LHCN-M2 (cell line): ENCODE measurements at places on chromosomes 7 and 10.

- DNase-seq, result peak; percentile 95
Measured at GRCh38 chr7:80330434-80330833, 181.4 kb downstream of the GNAT3 start.

- peak; percentile 17 for DNase-seq
Measured at GRCh38 chr10:73467206-73467605, 28.6 kb downstream of the PPP3CB start.

- DNase-seq, result peak; percentile 9
Measured at GRCh38 chr7:87517136-87517815, 41.8 kb upstream of the ABCB4 start.

GRCh38 chr7:123599766-123600165 lies 1.9 kb upstream of the ASB15 start:
- DNase-seq, result no peak

GRCh38 chr10:69272624-69273023 lies 5.7 kb upstream of the HK1 start:
- DNase-seq, result no peak

- DNase-seq, result no peak
Measured at GRCh38 chr7:57205000-57205399, 72.8 kb upstream of the ZNF479 start.

GRCh38 chr10:111556666-111557065 lies 479.8 kb downstream of the ADRA2A start:
- DNase-seq, result no peak

GRCh38 chr10:102648889-102649796 lies 4.9 kb downstream of the TRIM8 start:
- no peak for DNase-seq

DNA sequence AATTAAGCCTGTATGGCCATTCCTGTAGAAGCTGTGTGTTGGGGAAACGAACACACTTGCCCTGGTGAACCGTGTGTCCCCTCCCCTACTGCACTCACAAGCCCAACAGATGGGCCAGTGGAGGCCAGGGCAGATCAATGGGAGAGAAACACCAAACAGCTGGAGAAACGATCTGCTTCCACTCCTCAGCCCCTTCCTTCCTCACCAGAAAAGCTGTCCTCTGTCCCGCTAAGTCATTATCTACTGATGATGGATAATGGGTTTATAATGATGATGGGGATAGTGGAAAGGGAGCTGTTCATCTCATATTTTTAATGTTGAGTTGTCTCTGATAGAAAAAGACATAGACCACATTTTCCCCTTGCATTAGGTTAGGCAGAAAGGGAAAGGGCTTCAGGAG lies 99.7 kb downstream of the ELMO1 start:
- no peak for DNase-seq

DNA sequence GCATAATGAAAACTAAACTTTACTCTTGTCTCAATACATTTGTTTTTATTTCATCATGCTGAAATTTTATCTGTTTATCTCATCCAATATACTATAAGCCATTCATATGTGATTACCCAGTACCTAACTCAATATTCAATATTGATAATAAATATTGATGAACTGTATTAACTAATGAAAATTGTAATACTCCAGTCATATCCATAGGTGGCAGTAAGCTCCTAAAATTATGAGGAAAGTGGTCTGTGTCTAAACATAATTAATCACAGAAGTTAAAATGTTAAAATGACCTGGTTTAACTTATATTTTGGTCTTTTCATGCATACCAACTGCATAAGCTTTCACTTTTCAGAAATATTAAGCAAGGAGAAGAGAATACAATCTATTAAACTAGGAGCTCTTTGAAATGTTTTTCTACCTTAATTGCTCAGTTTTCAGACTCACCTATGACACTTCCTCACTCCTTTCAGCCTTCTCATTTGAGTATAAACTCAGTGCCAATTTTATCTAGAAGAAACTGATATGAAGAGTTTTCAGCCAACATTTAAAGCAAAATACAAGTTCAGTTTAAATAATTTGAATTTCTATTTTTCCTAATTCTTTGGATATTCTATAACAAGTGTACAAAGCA lies 30.5 kb upstream of the VWDE start:
- no peak for DNase-seq

DNA sequence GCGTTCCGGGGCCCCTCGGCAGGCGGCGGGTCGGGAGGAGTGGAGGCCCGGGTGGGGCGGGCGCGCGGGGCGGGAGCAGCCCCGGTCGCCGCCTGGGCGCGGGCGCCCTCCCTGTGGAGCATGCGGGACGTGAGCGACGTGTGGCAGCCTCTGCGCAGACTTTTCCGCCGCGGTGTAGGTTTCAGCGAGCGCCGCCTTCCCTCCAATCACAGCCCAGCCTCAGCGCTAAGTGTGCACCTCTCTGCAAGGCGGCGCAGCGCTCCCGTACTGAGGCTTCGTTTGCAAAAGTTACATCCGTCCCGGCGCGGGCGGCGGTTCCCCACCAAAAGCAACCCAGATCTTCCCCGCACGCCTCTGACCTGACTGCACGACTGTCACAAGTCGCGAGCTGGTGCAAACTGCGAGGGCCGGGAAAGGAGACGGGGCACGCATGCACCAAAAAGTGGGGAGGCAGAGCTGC lies 1.2 kb upstream of the PFKFB3 start:
- DNase-seq, result peak; percentile 69

DNA sequence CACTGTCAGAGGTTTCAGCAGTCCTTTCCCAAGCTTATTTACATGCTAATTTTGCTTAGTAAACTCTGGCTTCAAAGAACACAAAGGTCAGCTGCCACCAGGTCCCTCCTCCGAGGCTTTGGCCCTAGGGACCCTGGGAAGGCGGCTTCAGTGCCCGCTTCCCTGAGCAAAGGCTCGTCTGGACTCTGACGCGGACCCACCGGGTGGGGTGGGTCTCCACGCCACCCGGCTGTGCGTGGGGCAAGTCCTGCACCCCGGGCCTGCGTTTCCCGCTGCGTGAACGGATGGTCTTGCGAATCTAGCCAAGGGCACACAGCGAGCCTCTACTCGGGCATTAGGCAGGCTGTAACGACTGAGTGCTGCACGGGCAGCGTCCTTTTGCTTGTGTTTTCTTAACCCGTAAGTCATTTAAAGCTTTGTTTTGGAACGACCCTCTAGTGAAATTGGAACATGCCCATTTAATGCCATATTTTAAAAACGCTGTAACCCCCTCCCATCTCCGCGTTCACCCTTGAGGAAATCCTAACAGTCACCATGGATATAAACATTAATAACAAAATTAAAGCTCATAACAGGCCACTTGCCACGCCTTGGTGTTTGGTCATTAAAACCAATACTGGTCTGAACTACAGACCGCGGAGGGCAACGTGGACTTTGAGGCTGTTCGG lies 828 bp downstream of the BNIP3 start:
- DNase-seq, result peak; percentile 20

GRCh38 chr7:56447864-56448693 lies 331.9 kb upstream of the NUPR2 start:
- no peak for DNase-seq

DNA sequence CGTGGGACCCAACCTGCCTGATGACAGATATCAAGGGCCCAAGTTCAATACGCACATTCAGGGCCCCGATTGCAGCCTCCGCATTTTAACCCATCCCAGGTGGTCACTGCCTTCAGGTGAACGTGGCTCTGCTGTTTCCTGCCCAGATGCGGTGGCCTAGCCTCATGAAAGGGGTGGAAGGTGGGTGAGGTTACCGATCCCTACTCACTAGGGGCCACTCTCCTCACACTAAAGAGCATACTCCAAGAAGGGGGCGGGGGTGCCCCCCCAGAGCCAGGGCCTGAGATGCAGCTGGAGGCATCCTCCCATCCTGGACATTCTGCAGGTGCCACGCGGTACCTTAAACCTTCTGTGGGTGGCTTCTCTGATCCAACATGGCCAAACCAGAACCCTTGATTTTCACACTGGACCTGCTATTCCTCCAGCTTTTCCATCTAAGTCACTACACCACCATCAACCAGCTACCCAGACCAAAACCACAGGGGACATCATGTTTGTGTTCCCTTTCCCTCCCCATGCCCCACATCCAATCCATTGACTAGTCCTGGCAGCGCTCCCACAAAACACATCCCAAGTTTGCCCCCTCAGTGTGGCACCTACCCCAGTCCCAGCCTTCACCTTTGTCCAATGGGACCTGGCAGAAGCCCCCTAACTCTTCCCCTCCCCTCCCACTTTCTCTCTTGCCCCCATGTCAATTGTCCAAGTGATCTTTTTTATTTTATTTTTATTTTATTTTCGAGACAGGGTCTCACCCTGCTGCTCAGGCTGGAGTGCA lies 30.0 kb downstream of the PRLHR start:
- DNase-seq, result no peak

GRCh38 chr10:120048391-120048790 lies 155.9 kb downstream of the SEC23IP start:
- no peak for DNase-seq

DNA sequence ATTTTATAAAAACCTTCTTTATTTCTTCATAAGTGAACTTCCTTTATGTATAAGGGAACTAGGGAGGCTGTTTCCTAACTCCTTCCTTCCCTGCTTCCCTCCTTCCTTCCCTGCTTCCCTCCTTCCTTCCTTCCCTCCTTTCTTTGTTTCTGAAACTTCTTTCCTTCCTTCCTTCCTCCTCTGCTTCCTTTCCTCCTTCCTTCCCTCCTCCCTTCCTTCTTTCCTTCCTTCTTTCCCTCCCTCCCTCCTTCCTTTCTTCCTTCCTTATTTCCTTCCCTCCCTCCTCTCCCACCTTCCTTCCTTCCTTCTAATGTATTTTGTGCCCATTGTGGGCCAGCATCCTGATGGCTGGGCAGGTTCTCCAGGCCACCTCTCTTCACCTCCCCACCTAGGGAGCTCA lies 26.8 kb upstream of the UCN3 start:
- DNase-seq, result no peak

- no peak for DNase-seq
Measured at GRCh38 chr7:91135703-91136430, 128.4 kb upstream of the FZD1 start.

DNA sequence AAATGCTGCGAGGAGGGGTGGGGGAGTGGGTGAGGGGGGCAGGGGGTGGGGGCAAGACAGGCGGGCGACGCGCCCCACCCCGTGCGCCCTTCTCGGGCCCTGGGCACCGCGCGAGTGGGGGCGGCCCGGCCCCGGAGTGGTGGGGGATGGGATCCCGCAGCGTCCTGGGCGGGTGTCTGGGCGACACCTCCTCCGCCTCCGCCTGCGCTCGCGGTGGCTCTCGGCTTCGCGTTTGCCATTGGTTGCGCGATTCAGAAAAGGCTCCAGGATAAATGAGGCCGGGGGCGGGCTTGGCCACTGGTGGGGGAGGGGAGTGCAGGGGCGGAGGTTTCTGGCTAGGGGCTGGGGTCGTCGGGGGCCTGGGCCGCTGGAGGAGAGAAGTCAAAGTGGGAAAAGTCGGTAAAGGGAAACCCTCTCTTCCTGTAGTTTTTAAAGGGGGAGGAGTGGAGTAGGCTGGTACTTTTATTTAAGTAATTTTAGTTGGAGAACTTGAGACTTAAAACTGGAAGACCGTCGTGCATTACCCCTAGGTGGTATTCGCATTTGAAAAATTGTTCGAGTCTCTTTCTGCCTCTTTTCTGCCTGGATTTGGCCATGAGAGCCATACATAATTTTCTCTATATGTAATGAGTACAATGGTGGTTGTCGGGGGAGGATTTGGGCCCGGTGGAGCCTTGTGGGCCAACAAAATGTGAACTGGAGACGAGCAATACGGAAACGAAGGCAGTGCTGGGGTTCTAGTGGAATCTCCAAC lies 992 bp upstream of the IGF2BP3 start:
- peak; percentile 78 for DNase-seq

- no peak for DNase-seq
Measured at GRCh38 chr7:96045919-96046318, 273.6 kb downstream of the DYNC1I1 start.

DNA sequence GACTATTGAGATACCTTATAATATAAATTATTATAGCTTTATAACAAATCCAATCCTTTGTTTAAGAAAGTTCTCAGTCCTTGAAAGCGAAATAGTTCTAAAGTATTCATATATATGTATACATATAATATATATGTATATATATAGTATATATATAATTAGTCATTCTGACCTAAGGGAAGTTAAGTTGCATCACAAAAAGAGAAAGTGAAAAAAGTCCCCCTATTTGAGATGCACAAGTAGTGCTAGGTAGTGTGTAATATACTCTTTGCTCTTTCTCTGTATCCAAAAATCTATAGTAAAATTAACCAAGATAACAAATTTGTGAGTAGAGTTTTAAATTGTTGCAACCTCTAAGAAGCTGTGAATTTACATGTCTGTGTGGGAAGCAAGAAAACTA lies 13.3 kb upstream of the IFIT1B start:
- no peak for DNase-seq
